ENCODE measurements at places on chromosomes 3 and 15.

DNA sequence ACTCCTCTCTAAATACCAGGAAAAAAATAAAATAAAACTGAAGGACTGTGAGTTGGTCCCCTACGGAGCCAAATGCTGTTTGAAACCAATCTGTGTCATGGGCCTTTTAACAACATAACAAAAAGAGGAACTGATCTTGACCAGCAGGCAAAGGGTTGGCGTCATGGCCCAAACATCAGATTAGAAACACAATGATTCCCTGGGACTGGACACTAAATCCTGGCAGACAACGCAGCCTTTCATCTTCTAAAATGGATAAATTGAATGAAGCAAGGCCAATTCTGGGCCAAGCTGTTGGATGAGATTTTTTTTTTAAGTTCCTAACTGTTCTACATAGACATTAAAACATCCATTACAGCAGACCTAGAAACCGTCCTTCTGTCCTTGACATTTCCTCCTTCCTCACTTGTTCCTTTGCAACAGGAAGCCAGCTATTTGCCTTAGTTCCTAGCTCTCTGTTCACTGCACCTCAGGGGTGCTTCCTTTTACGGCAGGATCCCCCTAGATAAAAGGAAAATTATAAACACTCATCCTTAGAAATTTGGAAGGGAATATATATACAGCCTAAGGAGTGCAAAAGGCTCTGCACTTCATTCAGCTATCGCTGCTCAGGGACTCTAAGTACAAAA lies 21.6 kb upstream of the TAFA4 start:
- no peak for DNase-seq

DNA sequence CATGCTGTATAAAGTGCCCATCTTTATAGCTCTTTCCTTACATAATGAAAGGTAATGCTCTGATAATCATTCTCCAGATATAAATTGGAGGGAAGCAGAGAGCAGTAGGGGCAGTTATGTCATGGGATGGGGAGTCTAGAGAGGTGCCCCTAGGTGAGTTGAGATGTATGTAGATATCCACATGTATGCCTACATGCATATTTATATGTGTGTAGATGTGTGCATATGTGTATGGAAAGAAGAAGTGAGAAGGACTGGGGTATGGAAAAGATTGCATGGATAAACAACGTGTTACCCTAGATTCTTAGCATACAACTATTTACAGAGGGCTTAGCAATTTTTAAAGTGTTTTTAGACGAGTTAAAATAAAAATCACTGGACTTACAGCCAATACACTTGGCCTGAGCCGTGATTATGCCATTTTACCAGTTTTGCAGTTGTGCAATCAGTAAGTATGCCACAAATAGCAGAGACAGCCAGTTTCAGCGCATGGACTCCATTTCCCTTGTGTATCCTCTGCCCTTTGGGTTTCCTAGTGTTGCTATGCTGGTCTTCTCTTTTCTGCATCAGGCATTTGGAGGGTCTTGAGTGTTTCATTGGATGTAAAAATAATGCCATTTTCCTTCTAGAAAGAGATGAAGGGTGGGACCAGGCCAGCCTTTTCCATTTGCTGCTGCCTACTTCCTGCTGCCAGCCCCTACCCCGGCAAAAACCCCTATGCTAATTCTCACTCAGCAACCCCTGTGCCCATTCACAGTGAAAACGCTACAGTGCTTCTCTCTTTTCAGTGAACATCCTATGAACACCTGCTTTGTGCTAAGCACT lies 199.4 kb upstream of the NR2E3 start:
- DNase-seq: no peak

- no peak for DNase-seq
Measured at GRCh38 chr3:145190138-145190537, 970.8 kb downstream of the PLOD2 start.

DNA sequence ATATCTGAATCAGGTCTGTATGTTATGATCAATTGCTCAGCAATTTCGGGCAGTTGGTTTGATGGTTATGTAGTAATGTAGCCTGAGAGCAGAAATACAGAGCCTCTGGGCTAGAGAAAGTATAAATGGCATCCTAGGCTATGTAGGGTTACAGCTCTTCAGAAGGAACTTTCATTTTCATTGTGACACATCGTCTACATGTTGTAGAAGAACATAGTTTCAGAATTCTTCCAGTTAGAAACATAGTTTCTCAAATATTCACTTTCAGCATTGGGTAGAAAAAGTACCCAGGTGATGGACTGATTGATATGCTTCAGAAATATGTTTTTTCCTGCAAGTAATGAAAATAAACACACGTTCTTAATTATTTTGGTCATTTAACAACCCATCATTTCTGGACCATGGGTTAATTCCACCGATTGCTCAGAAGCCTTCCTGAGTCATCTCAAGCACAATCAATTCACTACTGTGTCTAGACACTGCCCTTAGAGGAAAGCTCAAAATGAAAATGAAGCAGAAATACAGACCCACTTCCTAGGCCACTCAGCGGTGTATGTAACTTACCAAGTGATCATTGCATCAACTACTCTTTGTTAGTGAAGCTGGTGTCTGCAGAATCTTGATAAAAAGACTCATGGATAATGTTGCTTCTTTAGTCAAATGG lies 88.8 kb upstream of the TSEN2 start:
- no peak for DNase-seq

- no peak for DNase-seq
Measured at GRCh38 chr3:173930251-173930650, 532.7 kb downstream of the NLGN1 start.

- DNase-seq: no peak
Measured at GRCh38 chr3:64501298-64501906, 186.4 kb downstream of the ADAMTS9 start.

DNA sequence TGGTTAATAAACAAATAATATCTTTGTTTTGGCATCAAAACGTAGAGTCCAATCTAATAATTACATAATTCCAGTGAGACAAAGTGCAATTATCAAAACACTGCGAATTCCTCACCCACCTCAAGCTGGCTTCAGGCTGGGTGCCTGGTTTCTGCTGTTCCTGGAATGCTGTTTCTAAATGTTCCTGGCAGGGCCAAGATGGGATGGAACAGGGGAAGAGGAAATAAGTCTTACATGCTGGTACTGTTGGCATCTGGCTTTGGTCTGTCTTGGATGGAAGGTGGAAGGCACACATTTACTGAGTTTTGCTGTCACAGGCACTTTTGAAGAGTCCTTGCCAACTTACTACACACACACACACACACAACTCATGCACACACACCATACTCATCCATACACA lies 101.9 kb upstream of the SLCO3A1 start:
- DNase-seq: no peak

- DNase-seq: no peak
Measured at GRCh38 chr3:99970198-99970597, 144.1 kb downstream of the FILIP1L start.

GRCh38 chr15:76991048-76991447 lies 3.9 kb upstream of the PSTPIP1 start:
- DNase-seq: no peak

DNA sequence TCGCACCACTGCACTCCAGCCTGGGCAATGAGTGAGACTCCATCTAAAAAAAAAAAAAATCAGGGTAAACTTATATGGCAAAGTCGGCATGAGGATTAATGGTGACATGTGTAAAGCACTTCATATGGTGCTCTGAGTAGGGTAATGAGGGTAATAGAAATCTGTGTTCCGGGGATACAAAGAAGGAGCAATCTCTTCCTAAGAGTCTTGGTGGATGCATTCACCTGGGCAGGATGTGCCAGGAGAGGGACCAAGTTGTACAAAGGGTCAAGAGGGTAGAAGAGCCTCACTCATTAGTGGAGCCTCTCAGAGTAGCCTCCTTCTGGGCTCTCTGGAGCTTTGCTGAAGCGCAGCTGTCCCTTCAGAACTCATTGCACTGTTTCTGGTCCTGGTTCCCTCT lies 9.3 kb upstream of the CX3CR1 start:
- no peak for DNase-seq

DNA sequence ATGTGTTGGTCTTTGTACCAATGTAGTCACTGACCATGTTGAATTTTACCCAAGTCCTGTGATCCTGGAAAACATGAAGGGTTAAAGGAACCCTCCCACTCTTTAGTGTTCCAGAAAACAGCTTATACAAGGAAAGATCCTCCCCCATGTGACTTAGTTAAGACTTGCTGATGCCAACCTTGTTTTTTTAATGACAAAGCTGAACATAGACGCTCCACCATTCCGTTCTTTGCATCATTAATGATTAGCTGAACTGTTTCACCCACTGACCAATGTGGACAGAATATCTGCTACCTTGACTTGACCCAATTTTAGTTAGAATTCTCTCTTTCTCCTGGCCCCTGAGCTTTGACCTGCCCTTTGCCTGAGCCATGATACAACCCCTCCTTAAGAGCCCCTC lies 3.5 kb upstream of the WDR72 start:
- DNase-seq: no peak

- no peak for DNase-seq
Measured at GRCh38 chr3:137335478-137335877, 377.7 kb downstream of the IL20RB start.

GRCh38 chr3:138389144-138389601 lies 40.8 kb downstream of the MRAS start:
- DNase-seq: no peak

DNA sequence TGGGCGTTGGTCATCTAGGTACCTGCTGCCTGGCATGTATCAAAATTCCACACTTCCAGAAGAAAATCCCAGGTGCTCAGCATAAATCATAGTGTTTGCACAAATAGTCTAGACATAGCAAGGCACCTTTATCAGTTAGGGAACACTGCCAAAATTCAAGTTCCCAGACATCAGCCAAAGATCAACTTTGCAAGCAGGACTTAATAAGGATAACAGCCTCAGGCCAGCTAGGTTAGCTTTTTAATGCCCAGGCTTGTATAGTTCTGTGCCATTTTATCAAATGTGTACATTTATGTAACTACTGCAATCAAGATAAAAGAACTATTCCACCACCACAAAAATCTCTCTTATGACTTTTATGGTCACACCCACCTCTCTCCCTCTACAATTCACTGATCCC lies 30.7 kb downstream of the DZIP3 start:
- DNase-seq: no peak

GRCh38 chr3:78918361-78919020 lies 849.3 kb downstream of the ROBO1 start:
- DNase-seq: no peak

- DNase-seq: peak; percentile 73
Measured at GRCh38 chr15:78316283-78317083, 17.1 kb upstream of the SKIC8 start.

GRCh38 chr3:173037840-173038483 lies 103.1 kb downstream of the SPATA16 start:
- DNase-seq: no peak

- no peak for DNase-seq
Measured at GRCh38 chr3:130627143-130627855, 110.3 kb downstream of the COL6A6 start.

DNA sequence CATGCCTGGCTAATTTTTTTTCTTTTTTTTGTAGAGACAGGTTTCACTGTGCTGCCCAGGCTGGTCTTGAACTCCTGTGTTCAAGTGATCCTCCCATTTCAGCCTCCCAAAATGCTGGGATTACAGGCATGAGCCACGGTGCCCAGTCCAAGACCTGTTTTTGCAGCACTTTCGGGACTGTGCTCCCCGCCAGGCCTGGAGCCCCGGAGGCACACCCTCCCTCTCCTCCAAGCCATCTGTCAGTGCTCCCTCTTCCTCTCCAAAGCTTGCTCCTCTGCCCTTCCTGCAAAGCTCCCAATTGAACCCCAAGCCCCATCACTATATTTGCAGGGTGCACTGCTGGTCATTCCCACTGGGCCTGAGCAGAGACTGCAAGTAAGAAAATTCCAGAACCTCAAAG lies 98.1 kb downstream of the CORO2B start:
- no peak for DNase-seq

DNA sequence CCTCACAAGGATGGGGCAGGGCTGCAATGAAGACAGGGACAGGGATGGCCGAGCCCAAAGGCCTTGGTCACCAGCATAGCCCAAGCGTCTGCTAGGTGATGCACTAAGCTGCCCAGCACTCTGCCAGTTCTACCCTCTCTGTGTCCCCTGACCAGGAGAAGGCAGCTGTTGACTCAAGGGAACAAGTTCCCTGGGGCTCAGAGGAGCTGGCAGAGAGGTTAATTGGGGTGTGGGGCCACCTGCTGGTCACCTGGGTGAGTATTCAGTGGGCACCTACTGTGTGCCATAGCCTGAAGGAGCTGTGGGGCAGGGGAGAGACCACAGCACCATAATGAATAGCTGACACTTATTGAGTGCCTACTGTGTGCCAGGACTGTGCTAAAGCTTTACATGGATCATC lies 22.0 kb upstream of the DOCK3 start:
- DNase-seq: no peak

GRCh38 chr3:62873451-62873760 lies 1.8 kb downstream of the CADPS start:
- DNase-seq: no peak

GRCh38 chr3:151037746-151038477 lies 47.6 kb upstream of the MED12L start:
- DNase-seq: no peak

DNA sequence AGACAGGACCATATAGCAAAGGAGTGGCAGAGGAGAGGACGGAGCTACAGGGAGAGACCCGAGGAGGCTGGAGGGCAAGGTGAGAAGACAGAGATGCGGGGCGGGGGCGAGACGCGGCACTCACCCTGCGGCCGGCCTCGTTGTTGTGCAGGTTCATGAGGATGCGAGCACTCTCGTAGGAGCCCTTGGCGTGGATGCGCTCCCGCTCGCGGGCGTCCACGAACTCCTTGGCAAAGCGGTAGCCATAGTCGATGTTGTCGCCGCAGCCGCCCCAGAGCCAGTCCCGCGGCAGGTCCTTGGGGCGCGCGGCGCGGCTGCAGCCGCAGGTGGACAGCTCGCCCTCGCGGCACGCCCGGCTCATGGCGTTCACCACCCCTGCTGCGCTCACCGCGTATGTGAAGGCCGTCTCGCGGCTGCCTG lies 12.9 kb downstream of the WNT5A start:
- DNase-seq: peak; percentile 54

DNA sequence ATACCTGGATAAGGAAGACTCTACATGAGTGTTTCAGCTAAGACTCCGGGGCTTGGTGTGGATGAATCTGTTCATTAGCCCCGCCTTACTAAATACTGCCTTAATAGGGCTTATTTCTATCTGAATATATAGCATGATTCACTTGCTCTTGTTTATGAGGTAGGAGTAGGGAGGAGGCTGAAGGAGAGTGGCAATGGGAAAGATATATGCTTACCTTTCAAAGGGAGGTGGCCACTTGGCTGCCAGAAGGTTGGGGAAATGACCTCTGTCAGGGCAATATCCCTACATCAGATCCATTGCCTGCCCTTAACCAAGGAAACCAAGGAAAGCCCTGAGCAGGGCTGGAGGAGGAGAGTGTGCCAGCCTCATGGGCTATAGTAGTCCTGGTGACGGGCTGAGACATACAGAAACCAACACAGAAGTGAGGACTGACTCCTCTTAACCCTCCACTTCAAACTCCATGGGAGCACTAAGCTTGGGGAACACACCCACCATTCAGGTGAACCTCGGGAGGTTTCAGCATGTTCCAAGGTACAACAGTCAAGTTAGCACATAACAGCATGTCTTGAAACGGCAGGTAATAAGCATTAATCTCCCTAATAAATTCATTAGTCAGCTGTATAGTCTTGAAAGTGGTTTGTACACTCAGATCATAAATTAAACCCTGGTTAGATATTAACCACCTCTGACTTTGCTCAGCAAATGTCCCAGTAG lies 80.1 kb downstream of the EOMES start:
- no peak for DNase-seq
